ENCODE measurements at places on chromosomes 6 and 20. TPM values are rescaled to one million over a fixed set of nuclear protein-coding genes. Genes with fewer than 3 reads are reported as not detected.

DNA sequence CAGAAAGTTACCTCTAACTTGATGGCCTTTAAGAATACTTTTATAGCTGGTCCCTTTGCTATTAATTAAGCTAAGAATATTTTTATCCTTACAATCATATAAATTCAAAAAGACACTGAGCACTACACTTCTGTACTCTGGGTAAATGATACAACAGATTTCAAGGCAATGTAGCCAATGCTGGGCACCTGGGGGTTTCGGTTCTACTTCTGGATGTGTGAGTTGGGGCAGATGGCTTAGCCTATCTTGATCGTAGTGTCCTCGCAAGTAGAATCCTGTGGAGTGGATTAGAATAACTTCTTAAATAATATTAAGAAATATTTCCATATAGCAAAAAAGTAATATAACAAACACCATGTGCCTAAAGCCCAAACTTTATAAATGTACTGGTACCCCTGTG lies 96.9 kb upstream of the NT5E start:
- no peak for DNase-seq
- H3K27me3 ChIP-seq: no peaks in the 10 kb centered on the region
- H3K36me3 ChIP-seq: no peaks in the 10 kb centered on the region
- H3K4me3 ChIP-seq: no peak overlapping the region
- H3K27ac ChIP-seq: no peak overlapping the region

DNA sequence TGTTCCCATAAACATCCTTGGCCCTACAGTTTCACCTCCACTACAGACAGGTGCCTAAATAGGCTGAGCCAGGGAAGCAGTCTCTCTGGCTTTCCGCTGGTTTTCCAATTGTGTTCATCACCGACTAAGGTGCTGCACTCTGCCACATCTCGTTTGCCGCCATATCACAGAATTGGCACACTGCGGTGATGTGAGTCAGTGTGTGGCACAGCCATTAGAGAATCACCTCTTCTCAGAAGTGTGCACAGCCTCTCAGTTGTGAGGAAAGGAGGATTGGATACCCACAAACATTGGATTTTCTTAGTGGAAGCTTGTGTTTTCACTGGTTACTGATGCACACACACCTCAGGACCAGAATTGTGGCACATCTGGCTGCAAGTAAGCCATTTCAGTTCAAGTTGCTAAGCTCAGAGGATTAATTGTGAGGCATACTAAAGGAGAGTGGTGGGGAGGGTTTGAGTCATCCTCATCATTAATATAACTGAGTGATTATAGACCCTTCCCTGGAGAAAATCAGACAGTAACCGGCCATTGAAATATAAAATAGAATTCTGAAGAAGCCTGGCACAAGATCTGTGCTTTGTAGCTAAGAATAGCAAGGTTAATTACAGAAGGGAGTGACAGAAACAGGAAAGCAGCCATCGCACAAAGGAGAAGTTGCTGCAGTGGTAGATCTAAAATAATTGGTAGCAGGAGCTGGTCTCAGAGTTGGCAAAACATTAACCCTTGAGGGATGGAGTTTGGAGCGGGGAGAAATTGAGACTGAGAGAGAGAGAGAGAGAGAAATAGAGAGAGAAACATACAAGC lies 506.9 kb downstream of the LMBRD1 start:
- H3K27ac ChIP-seq: no peak overlapping the region
- H3K4me1 ChIP-seq: no peaks in the 10 kb centered on the region
- no peaks in the 10 kb centered on the region for H3K36me3 ChIP-seq
- DNase-seq: no peak
- no peak overlapping the region for H3K4me3 ChIP-seq
- H3K27me3 ChIP-seq: no peaks in the 10 kb centered on the region

The CDSN gene
- 4.0 TPM for polyA plus RNA-seq

DNA sequence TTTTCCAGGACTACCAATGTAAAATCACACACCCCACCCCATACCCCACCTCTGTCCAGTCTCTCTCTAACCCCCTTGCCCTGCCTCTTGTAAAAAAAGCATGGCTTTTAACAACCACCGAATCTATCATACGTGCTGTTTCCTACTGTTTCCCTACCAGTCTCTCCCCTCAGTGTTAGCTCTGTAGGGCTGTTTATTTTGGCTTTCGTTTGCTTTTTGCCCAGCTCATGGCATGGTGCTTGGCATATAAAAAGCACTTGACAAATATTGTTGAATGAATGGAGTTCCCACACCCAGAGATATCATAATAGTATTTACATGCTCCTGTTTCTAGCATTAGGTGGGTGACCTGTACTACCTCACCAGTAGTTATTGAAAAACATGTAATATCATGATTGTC lies 148.2 kb downstream of the OPRM1 start:
- no peak overlapping the region for H3K27ac ChIP-seq
- no peak for DNase-seq
- H3K27me3 ChIP-seq: no peaks in the 10 kb centered on the region

The CYB5R4 gene
- 7.2 TPM for polyA plus RNA-seq

The MCCD1 gene
- not detected for polyA plus RNA-seq

DNA sequence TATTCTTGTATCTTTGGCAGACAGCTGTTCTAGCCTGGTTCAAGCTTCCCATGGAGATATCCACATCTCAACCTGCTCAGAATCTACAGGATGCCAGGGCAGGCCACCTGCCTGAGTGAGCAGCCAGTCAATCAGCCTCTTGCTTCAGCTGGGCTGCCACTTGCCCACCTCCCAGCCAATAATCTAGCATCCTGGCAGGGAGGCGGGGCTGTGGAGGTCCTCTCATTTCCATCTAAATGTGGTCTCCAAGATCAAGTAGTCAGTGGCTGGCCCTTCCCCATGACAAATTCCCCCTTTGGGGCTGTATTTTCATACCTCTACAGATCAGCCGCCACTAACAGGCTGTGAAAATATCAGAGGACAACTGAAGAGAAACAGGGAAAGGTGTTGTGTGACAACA lies 33.0 kb upstream of the SPDEF start:
- peaks cover 16% of the 10 kb centered on the region for H3K36me3 ChIP-seq
- peaks cover 8% of the 10 kb centered on the region for H3K4me1 ChIP-seq
- no peak overlapping the region for H3K4me3 ChIP-seq
- H3K27me3 ChIP-seq: no peaks in the 10 kb centered on the region

GRCh38 chr6:2917065-2917464 lies 14.0 kb upstream of the SERPINB9 start:
- no peak overlapping the region for H3K4me3 ChIP-seq
- no peaks in the 10 kb centered on the region for H3K36me3 ChIP-seq
- no peaks in the 10 kb centered on the region for H3K27me3 ChIP-seq

DNA sequence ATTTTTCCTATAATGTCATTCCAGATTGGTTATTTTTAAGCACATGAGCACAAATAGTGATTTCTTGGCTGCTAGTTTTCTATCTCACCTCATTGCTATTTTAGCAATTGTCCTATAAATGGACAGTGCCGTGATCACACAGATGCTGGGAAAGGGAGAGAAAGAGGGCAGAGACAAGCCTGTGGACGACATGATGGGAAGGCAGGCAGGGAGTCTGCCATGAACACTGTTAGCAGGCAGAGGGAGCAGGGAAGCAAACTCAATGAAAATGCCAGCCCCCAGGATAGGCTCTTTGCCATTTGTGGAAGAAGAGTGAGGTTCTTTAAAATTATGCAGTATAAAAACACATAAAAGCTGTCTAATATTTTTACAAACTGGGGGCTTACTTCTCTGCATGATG lies 96.8 kb downstream of the ADTRP start:
- H3K27me3 ChIP-seq: no peaks in the 10 kb centered on the region
- no peak overlapping the region for H3K4me3 ChIP-seq
- H3K36me3 ChIP-seq: no peaks in the 10 kb centered on the region
- DNase-seq: no peak
- H3K4me1 ChIP-seq: peaks cover 19% of the 10 kb centered on the region

DNA sequence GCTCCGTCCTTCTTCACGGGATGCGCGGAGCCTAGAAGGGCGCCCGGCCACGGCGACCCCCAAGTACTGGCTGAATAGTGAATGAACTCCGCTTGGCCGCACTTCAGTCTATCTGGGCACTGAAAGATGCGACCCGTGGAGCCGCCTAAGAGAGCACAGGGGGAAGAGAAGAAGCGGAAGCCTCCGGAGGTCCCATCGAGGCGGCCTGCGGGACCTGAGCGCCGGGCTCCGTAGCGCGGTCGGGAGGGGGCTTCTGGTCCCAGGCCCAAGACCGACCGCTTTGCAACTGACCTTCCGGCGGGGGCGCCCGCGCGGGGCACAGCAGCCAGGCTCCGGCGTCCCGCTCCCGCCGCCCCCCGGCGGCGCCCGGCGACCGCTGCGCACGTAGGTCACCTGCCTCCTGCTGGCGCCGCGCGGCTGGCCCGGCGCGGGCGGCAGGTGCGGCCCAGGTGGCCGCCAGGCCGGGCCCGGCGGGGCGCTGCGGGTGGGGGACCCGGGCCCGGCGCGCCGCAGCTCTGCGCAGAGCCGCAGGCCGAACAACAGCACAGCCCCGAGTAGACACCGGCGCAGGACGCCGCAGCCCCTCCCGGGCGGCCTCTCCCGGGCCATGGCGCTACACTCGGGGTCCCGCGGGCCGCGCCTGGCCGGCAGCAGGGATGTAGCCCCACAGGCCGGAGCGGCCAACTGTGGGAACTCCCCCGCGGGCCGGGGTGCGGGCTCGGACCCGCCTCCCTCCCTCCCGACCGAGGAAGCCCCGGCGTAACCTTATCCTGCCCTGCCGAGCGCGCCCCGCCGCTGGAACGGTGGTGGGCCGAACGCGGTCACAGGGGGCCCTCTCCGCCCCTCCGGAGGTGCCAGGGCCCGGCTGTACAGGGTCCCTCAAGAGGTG lies at the start of gene METTL24:
Gene METTL24 (minus strand): TSS at position 686 of the 889 bp plus-strand sequence. CDS start 77 bp downstream, at position 609.
- H3K27ac ChIP-seq: no peak within 1 kb of the TSS
- DNase-seq: no peak
- peaks cover 51% of the 10 kb centered on the region for H3K27me3 ChIP-seq
- H3K36me3 ChIP-seq: no peaks in the 10 kb centered on the region
- H3K4me3 ChIP-seq: peak within 1 kb of the TSS; percentile 61
- H3K4me1 ChIP-seq: no peaks in the 10 kb centered on the region

- DNase-seq: no peak
- no peaks in the 10 kb centered on the region for H3K36me3 ChIP-seq
- no peak overlapping the region for H3K27ac ChIP-seq
These were observed 218.7 kb downstream of the FUT9 start for GRCh38 chr6:96234444-96234843.
